CD4-positive, alpha-beta T cell treated with Interleukin-21 for 1 hour (primary cell): ENCODE measurements at places on chromosomes 7 and 10.

GRCh38 chr10:8331896-8332729 lies 277.6 kb downstream of the GATA3 start:
- peak; percentile 94 for DNase-seq

DNA sequence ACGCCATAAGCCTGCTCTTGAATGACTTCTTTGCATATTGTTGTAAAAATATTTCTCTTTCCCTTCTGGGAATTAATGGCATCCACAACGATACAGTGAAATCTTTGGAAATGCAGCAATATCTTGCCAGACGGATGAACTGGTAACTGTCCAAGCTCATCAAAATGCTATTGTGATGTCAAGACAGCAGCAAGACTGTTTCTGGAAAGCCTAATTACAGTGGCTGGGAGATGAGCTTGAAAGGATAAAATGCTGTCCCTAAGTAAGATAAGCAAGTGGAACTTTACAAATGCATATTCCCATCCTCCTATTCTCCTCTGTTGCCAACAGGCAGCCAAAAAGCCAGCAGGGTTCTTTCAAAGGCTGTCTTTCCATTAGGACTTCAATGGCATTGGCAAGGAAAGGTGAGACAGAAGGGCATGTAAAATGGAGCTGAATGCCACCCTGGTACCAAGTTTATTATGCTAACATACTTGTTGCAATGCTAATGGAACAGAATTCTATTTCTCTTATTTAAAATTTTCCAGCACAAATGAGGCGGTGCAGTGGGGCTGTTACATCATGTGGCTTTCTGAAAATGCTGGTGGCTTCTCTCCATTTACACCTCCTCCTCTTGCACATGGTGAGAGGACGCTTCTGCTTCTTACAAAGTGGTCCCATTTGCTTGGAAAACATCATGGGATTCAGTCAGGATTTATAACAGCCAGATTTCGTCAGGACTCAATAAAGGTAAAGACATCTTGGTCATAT lies 178.3 kb upstream of the PTER start:
- no peak for DNase-seq

- peak; percentile 47 for DNase-seq
Observed at GRCh38 chr10:15879058-15879457, 18.8 kb upstream of the MINDY3 start.

- no peak for DNase-seq
Observed at GRCh38 chr10:69572159-69573055, 815 bp downstream of the NEUROG3 start.

- DNase-seq: no peak
Observed at GRCh38 chr7:80307227-80307856, 172.7 kb downstream of the GNAI1 start.

GRCh38 chr10:130787243-130787642 lies 524.3 kb downstream of the TCERG1L start:
- DNase-seq: no peak

- peak; percentile 78 for DNase-seq
Observed at GRCh38 chr10:110893559-110894179, 21.9 kb downstream of the PDCD4 start.

DNA sequence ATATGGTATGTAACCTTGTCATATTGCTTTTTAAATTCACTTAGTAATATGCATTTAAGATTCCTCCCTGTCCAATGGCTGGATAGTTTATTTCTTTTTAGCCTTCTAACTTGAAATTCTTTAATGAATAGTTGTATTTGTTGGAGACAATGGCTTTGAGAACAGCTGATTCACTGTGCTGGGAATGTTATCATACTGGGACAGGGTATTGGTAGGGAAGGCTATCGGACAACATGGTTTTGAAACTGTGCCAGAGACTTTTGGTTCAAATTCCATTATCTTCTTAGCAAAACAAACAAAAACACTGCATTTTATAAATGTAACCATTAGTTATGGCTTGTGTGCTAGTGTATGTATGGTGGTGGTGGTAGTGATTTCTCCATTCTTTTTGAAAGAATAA lies 517.1 kb upstream of the ANKRD30A start:
- DNase-seq: no peak

- DNase-seq: no peak
Observed at GRCh38 chr10:48879451-48879850, 60.2 kb downstream of the LRRC18 start.

DNA sequence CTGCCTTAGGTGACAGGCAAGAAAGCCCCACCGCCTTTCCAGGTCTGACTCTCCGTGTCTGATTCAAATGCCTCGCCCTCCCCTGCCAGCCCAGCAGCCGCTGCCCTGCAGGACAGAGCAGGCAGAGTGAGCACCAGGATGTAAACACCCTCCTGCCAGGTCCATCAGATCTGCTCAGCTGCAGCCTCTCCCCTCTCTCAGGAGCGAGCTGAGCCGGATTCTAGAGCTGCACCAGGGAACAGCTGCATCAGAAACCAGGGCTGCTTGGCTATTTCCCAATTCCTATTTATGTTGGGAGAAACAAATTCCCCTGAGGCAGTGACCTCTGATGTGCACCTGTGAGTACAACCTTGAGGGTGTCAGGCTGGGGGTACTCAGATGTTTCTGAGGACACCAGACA lies 121.5 kb upstream of the ZMIZ1 start:
- DNase-seq: no peak

DNA sequence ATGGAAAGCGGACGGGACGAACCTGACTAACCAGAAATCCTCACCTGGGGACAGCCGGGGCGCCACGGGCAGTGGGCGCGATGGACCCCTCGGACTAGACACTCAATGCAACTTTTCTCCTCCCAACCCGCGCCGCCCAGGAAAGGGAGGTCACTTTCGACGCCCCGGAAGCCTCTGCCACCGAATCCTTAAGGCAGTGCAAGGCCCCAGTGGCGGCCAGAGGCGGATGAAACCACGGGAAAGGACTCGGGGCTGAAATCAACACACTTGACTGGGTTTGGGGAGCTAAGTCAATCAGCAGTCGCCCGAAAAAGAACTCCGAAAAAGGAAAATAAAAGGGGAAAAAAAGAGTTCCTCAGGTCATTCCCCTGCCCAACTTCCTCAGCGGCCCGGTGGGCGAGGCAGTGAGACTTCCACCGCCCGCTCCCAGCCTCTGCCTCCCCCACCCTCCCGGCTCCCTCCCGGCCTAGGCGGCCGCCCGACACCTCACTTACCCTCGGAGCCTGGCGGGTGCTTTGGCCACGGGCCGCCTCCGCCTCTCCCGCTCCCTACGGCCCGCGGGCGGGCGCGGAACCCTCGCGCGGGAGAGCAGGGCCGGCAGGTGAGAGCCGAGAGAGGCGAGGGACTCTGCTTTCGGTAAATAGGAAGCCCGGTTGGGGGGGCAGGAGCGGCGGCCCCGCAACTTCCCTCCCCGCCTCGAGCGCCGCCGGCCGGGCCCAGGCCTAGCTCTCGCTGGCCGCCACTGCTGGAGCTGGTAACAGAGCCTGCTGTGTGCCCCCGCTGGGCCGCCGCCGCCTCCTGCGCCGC lies 518 bp downstream of the WAPL start:
- DNase-seq: peak; percentile 57

DNA sequence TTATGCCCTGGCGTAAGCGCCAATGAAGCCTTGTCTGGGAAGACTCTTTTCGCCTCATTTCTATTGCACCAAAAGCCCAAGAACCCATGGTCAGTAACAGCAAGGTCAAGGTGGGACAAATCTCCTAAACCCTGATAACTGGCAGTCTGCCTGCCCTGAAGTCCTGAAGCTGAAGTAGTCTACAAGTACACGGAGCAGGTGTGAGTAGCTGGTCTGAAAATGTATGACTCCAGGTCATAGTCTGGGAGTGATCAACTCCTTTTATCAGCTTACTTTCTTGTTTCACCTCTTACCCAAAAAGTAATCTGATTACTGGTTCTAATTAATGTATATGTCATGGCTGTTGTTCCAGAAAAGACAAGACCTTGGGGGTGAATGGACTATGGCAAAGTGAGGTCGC lies 107.3 kb upstream of the EFCAB10 start:
- DNase-seq: no peak

GRCh38 chr10:61606959-61607907 lies 55.5 kb upstream of the CABCOCO1 start:
- no peak for DNase-seq

- no peak for DNase-seq
Observed at GRCh38 chr10:102455893-102456471, 4.6 kb upstream of the C10orf95 start.

DNA sequence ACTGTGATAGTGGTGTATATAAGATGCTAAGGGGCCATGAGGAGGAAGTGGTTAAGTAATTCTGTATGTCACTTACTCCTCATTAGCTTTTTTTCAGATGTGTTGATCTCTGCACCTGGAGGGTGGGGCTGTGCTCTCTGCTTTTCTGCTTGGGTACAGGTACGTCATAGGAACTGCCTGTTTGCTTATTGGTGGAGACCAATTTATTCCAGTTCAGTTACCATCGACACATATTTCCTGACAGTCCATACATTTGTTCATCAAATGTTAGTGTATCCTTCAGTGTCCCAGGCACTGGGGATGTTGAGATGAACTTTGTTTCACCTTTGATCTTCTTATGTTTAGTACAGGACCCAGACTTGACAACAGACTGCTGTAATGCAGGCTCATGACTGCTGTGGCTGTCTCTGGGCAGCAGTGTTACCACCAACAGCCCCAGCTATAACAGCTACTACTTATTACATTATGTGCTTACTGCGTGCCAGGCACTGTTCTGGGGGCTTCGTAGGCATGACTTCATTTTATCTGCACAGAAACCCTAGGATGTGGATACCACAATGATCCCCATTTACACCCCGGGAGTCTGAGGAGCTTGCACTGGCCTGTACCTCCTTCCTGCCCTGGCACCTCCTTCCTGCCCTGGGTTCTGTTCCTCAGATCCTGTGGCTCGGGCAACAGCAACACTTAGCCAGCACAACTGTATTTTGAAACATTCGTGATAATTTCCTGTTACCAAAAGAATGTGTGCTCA lies 87.4 kb downstream of the BUB3 start:
- peak; percentile 83 for DNase-seq

DNA sequence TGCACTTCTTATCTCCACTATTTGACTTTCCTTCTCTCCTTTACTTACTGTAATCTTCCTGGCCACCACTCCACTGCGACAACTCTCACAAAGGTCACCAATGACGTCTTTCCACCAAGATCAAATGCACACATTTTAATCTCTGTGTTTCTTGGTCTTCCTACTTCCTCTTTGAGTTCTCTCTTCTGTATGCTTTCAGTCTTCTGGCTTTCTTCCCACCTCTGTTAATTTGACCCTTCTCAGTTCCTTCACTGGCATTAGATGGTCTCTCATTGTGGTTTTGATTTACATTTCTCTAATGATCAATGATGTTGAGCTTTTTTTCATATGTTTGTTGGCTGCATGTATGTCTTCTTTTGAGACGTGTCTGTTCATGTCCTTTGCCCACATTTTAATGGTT lies 31.9 kb downstream of the FAM107B start:
- no peak for DNase-seq

GRCh38 chr10:126398924-126399323 lies 10.6 kb upstream of the ADAM12 start:
- no peak for DNase-seq

DNA sequence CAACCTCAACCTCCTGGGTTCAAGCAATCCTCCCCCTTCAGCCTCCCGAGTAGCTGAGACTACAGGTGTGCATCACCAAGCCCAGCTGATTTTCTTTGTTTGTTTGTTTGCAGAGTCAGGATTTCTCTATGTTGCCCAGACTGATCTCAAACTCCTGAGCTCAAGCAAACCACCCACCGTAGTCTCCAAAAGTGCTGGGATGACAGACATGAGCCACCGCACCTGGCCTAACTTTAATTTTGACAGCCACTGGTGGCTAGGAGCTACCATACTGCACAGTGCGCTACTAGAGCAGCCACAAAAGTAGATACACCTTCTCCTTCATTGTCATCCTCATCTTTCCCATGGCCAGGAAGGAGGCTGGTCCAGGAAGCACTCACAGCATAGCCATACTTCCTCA lies 31.2 kb upstream of the GATA3 start:
- no peak for DNase-seq

- no peak for DNase-seq
Observed at GRCh38 chr7:157360483-157361025, 23.8 kb downstream of the DNAJB6 start.

DNA sequence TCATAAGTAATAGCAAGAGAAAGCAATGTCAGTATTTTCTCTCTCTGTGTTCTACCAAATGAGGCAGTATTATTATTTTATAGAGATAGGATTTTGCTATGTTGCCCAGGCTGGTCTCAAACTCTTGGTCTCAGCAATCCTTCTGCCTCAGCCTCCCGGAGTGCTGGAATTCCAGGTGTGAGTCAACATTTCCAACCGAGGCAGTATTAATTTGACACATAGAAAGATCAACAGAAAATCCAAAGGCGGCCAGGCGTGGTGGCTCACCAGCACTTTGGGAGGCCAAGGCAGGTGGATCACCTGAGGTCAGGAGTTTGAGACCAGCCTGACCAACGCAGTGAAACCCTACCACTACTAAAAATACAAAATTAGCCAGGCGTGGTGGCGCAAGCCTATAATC lies 71.8 kb downstream of the SMURF1 start:
- no peak for DNase-seq

DNA sequence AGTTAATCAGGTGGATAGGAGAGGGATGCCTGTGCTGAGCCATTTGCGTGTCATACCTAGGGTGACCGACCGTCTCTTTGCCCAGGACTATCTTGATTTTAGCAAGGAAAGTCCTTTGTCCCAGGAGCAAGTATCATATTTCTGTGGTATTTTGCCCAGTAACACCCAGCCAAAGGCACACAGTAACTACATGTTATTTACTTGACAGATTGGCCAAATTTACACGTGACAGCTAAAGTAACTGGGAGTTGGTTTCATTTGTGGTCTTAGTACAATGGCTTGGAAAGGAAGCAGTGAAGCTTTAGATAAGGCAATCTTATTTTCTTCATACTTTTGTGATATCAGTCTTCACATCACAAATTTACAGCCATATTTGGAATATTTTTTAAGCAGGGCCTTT lies 142.1 kb downstream of the JCAD start:
- no peak for DNase-seq

- no peak for DNase-seq
Observed at GRCh38 chr7:107450970-107451369, 18.9 kb upstream of the GPR22 start.

DNA sequence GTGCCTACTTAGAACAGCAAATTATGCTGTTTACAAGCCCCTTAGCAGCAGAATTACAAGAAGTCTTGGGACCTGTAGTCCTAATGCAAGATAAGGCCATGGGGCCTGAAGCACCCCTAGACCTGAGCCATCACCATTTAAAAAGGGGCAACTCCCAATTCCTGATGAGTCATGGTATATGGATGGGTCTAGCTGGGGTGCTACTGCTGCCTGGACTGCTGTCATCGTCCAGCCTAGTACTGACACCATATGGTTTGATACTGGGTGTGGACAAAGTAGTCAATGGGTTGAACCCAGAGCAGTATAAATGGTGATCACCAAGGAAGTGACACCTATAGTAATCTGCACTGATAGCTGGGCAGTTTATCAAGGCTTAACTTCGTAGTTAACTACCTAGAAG lies 450.0 kb downstream of the IPMK start:
- DNase-seq: no peak

DNA sequence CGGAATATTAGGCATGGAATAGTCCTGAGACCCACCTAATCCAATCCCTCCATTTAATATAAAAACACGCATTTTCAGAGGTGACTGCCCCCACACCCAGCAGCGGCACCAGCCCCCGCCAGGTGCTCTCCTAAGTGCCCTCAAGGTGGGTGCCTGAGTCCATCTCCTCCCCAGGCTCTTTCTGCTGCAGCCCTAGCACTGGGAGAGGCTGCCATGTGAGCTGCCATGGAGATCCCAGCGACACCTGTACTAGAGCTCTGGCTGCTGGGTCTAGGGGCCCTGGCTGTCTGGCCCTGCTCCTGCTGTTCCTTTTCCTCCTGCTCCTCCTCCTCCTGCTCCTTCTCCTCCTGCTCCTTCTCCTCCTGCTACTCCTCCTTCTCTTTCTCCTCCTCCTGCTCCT lies 191.1 kb upstream of the BMPER start:
- no peak for DNase-seq
